H4 (cell line): ENCODE measurements at places on chromosomes 12 and 14. TPM values are rescaled to one million over a fixed set of nuclear protein-coding genes. Genes with fewer than 3 reads are reported as not detected.

Gene SLC17A8
- not detected in 2 replicates for total RNA-seq

Gene RASSF8
- total RNA-seq, result 18.8 and 19.8 TPM in 2 replicates

Gene CAPS2
- 3.0 and 6.6 TPM in 2 replicates for total RNA-seq

DNA sequence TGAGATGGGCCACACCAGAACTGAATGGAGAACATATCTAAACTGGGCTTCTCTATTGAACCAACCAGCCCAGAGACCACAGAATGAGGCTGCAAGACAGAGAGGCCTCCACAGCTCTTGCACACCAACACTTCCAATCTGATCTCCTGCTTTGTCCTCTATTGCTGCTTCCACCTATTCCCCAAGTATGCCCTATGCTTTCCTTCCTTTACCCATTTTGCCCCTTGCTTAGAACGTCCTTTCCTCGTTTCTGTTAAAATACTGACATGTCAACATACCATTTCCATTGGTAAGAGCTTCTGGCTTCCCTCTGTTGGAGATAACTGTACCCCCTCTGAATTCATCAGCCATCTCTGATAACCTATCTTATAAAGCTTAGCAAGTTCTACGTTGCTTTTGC, 2.8 kb downstream of the SLC2A13 start:
- no peak for DNase-seq

GRCh38 chr12:113910751-113911272, 55.3 kb downstream of the RBM19 start:
- DNase-seq, result no peak

- DNase-seq, result no peak
These were observed 2.4 kb downstream of the NCOR2 start for GRCh38 chr12:124564971-124565491.
